ENCODE measurements at places on chromosomes 12 and 14.

- no peak for DNase-seq
These were observed 38.0 kb upstream of the PAPOLA start for GRCh38 chr14:96464136-96464535.

- DNase-seq: peak; percentile 12
These were observed 18.7 kb upstream of the CCDC91 start for GRCh38 chr12:28171356-28172060.

DNA sequence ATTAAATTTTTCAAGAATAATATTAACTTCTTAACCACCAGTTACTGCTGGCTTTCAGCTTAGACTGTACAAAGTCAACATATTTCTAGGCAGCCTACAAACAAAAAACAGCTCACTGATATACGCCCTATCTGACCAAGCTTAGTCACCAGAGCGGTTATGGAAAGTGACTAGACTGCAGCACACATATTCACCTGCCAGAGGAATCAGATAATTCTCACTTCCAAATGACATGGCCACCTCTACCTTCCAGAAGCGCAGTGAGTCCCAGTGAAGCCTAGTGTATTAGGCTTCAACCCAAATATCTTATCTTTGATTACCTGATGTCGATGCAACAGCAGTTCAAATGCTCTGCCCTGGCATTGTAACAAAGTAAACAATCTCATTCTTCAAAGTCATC is 8.5 kb downstream of the STXBP6 start:
- no peak for DNase-seq

DNA sequence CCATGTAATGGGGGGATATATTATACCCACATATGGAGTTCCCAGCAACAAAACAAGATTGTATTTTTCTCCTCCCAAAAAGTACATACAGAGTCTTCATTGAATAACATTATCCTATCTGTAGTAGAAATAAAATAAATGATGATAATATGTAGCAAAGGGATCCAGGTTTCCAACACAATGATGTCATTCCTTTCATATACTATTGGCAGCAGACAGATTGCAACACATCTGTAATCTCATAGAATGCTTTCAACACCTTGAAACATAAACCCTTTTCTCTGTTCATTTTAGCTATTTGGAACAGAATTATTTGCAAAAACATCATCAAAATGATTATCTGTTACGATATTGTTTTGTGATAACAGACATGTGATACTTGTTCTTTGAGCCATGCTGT is 317.6 kb downstream of the DPF3 start:
- no peak for DNase-seq

DNA sequence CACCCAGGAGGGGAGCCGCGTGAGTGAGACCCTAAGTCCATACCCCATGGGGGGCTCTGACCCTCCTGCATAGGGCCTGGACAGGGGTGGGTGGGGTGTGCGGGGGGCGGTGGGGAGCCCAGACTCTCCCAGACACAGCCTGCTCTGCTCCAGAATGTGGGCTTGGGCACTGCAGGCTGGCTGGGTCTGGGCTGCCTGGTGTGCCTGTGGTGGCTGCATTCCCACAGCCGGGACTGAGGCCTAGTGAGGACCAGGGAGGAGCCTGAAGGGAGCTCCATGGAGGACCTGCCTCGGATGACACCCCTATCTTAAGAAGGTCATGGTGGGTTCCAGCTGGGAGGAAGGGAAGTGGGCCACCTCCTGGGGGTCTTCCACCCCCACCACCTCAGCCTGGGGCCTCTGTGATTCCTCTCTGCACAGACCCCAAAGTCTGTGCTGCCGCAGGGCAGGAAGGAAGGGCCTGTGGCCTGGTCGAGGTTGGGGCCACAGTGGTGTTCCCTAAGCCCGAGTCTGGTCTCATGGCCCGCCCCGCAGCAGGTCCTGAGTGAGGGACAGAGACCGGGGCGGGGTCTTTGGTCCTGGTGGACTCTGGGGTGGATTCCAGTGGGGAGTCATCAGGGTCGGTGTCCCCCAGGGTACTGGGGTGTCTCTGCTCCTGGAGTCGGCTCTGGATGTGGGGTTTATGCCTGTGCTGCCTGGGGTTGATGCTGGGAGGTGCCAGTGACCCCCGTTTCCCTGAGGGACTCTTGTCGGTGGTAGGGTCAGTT is 392.3 kb downstream of the TMEM121 start:
- no peak for DNase-seq

Measured in putamen (tissue), 1 donor.